ENCODE measurements at places on chromosomes 6 and 20.
A peak's percentile ranks its signal among the peaks of the same experiment; 100 is the strongest.

- no peak for DNase-seq
These were observed 66.3 kb upstream of the DST start for GRCh38 chr6:56708810-56709597.

- no peak for DNase-seq
These were observed 40.6 kb upstream of the BMP6 start for GRCh38 chr6:7685276-7685675.

- no peak for DNase-seq
These were observed 55.9 kb downstream of the MAP3K5 start for GRCh38 chr6:136736281-136736960.

- no peak for DNase-seq
These were observed 154.6 kb upstream of the AFDN start for GRCh38 chr6:167671977-167672687.

- no peak for DNase-seq
These were observed 131.2 kb upstream of the SPACA1 start for GRCh38 chr6:87916446-87916845.

GRCh38 chr6:168302534-168302933 lies 17.0 kb downstream of the DACT2 start:
- no peak for DNase-seq

DNA sequence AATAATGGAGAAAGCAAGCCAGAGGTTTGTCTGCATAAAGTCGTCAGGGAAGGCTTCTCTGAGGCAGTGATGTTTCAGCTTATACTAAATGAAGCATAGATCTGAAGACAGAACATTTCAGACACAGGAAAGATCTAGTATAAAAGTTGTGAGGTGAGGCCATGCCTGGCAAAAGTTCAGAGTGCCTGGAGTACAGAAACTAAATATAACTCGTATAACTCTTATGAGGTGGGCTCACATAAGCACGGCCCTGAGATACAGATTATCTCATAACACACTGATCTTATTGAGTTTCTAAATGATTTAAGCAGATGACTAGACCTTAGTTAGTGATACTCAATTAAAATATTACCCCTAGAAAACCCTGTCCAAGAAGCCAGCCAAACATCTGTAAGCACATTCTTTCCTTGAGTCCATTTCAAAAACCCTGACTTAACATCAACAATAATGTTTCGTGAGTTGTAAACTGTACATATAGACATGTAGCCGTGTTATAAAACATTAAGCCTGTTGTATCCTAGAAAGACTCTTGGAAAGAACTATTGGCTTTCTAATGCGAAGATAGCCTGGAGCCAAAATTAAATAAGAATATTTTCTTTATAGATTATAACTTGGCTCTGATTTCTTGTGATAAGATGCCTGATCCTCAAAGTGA lies 667.6 kb downstream of the TENT5A start:
- no peak for DNase-seq

- no peak for DNase-seq
These were observed 83.2 kb upstream of the EYA2 start for GRCh38 chr20:46811224-46812084.

DNA sequence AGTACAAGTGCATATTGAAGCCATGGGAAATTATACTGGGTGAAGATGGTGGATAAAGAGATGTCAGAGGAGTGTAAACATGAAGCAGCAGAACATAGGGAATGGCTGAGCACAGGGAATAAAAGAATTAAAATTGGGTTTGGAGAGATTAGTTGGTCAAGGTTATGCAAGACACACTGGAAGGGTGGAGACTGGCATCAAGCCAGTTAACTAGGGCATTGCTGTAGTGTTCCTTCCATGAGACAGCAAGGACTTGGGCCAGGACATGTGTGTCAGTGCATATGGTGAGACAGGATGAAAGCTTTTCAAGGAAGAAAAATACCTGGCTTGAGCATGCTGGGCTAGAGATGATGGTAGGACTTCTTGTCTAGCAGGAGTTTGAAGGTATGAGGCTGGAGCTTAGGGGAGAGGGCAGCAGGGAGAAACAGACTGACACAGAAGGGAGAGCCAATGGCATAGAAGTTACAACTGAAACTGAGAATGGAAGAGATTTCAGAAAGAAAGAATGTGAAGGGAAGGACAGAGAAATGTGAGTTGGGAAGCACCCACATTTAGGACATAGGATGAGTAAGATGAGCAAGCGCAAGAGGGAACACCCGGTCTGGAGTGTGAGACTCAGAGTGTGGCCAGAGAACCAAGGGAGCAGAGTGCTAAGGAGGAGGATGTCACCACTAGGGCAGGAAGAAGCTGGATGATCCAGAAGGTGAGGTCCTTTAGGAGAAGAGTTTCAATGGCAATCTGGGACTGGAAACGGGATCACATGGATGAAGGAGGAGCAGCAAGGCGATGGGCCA lies 14.5 kb upstream of the TMEM170B start:
- DNase-seq, result no peak

GRCh38 chr6:43683708-43684455 lies 3.7 kb downstream of the MRPS18A start:
- DNase-seq, result no peak

GRCh38 chr6:41438746-41439145 lies 103.3 kb downstream of the NCR2 start:
- no peak for DNase-seq

DNA sequence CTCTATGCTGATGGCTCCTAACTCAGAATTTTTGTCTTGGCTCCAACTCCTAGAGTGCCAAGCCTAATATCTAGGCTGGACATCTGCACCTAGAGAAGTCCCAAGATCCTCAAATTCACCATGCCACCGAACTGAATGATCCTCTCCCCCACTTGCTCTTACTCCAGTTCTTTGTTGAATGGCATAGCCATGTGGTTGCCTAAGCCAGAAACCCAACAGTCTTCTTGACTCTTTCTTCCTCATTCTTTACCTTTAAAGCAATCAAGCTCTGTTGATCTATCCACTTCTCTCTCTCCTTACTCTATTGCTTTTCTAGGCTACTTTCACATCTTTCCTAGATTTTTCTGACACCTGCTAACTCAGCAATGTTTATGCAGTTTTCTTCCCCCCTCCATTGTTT lies 126.5 kb upstream of the FOXO3 start:
- DNase-seq, result no peak

GRCh38 chr6:166575205-166575604 lies 11.3 kb downstream of the RAMACL start:
- no peak for DNase-seq

DNA sequence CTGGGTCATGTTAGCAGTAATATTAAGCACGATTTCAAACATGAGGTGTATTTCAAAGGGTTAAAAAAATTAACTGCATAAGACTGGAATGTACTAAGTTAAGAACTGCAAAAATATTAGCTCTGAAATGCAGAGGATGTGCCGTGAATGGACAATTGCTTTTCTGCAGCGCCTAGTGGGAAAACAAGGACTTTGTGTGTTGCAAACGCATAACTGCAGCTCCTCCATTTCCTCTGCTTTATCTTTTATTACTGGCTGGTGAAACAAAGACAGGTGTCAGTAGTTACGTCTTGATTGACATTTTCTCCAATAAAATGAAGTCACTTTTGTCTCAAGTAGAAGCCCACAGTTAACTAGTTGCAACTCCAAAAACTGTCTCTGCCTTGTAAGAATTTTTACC lies 1.7 kb downstream of the PDE7B start:
- DNase-seq, result no peak

GRCh38 chr20:9531581-9531980 lies 17.2 kb downstream of the LAMP5 start:
- DNase-seq, result no peak

DNA sequence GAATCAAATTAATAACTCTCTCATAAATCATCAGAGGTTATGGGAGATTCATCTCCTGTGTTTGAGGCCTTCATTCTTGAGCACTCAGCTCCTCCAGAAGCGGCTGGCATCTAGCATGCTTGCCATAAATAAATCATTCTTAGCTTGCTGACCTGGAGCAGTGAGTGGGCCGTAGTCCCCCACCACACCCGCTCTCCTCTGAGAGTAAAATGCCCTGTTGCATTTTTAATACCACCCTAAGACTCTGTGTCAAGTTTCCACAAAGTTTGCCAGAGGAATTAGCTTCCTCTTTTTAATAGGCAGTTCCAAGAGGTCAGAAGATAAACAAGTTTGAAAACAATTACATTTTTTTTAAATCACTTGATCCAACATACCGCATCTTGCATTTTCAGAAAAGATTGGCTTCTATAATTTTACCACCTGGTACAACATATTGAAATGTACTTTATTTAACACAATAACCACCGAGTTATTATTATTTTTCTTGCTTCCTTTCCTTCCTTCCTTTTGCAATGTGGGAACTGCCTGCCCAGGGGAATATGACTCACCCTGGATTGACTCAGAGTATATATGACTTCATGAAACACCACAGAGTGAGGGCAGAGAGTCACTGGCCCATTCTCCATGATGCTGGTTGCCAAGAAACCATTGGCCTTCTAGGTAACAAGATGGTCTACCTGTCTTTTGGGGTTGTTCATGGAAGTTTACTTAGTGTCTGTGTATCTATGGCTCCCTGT lies 29.4 kb upstream of the CLIC5 start:
- peak; percentile 13 for DNase-seq

- DNase-seq, result no peak
These were observed 493.5 kb downstream of the TFAP2A start for GRCh38 chr6:9921366-9921765.

GRCh38 chr6:39980839-39981580 lies 46.7 kb upstream of the MOCS1 start:
- DNase-seq, result no peak

- DNase-seq, result no peak
These were observed 11.1 kb upstream of the ADIG start for GRCh38 chr20:38569747-38570525.
